ENCODE measurements at places on chromosomes 5 and 9.
A peak's percentile ranks its signal among the peaks of the same experiment; 100 is the strongest.

GRCh38 chr9:96117398-96118080 is 184.4 kb downstream of the HSD17B3 start:
- peak; percentile 21 for DNase-seq

GRCh38 chr5:41127967-41128690 is 57.0 kb upstream of the MROH2B start:
- peak; percentile 6 for DNase-seq

DNA sequence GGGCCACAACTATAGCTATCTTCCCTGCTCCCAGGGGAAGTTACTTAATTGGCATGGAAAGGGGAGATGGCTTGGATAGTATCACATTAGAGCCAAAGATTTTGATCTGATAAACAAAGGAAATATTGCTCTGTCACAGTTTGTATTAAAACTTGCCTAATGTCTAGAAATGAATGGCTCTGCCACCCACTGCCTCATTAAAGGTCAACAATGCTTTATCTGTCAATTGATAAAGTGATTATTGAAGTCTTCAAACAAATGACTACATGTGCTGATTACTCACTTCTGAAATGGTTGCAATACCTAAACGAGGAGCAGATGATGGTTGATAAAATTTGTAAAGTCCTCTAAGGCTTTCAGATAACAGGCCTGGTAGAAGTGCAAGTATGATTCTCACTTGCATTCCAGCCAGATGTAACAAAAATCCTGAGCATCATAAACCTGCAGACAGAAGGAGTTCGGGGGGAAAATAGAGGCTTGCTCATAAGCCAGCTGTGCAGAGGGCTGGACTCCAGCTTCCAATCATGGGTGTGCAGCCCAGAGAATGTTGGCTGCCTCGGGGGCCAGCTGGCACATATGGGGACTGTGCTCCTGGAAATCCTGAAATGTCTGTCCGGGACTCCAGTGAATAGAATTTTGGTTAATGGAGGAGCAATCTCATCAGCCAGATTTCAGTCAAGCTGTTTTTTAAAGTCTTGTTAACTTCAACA is 200.5 kb upstream of the SLC27A6 start:
- DNase-seq: no peak

DNA sequence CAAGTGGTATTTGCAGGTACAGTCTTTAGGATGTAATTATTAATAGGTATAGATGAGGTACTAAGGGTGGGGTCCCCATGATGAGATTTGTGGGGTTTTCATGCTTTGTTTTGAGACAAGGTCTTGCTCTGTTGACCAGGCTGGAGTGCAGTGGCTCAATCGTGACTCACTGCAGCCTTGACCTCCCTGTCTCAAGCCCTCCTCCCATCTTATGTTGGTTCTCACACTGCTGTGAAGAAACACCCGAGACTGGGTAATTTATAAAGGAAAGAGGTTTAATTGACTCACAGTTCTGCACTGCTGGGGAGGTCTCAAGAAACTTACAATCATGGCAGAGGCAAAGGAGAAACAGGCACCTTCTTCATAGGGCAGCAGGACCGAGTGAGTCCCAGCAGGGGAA is 217.5 kb downstream of the CDK5RAP2 start:
- no peak for DNase-seq

GRCh38 chr5:127302509-127302908 is 11.9 kb downstream of the MEGF10 start:
- DNase-seq: no peak

DNA sequence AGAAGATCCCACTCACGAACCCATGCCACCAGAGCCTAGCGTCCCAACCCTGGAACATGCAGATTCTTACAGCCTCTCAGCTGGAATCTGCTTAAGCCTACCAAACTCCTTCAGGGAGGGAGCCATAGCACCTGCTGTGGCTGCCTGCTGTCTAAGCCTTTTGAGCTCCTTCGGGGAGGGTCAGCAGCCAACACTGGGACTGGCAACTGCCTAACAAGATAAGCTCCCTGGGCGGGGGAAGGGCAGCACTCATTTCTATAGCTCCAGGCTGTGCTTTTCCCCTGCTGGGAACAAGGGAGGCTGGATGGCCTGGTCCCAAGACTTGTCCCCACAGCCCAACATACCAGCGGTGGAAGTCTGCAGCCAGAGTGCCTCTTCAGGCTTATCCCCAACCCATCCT is 199.1 kb upstream of the OR13F1 start:
- no peak for DNase-seq

- peak; percentile 32 for DNase-seq
Measured at GRCh38 chr9:75869236-75869635, 21.2 kb upstream of the PCSK5 start.

- DNase-seq: no peak
Measured at GRCh38 chr9:137429974-137430722, 7.0 kb downstream of the NOXA1 start.

- DNase-seq: no peak
Measured at GRCh38 chr5:21810737-21811316, 1042.3 kb downstream of the CDH12 start.

DNA sequence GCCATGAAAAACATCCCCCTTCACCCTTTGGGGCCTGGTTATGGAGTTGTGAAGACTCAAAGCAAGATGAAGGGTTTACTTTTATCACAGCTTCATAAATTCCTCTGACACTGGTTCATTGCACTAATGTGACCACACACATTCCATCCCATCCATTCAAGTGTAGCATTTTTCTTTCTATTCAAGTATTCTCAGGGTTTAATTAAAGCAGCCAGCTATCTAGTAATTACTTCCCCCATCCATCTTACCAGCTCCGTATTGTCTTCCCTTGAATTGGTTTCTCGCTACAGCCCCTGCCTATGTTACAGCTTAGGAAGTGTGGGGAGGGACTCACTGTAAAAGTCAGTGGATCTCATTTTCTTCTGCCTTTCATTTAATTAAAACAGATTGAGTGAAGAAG is 387.0 kb upstream of the RFX3 start:
- no peak for DNase-seq

DNA sequence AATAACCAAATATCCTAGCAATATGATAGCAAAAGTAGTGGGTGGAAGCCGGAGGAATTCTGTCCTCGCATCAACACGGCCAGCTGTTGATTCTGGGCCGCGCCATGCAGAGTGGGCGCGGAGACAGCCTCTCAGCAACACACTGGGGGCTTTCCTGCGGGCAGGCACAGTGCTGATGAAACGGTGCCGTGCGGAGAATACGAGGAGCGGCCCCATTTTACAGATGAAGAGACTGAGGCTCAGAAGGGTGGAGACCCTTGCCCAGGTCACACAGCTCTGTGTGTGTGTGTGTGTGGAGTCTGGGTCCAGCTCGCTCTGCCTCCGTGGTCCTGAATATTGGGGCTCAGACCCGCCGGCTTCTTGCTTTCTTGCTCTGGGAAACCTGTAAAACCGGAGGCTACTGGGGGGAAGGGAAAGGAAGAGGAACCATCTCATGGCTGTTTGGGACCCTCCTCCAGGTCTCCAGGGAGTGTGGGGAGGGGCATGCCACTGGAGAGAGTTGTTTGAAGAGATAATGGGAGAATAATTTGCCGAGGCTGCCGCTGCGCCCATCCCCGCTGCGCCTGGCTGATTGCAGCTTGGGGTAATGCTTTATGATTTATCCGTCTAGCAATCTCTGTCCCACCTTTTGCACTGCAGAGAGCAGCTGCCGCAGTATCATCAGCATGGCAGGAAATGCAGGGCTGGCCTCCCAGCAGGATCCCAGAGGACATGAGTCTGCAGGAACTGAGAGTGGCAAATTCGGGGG is 36.6 kb downstream of the NCS1 start:
- DNase-seq: no peak

GRCh38 chr5:65823845-65824445 is 101.9 kb downstream of the NLN start:
- peak; percentile 73 for DNase-seq

DNA sequence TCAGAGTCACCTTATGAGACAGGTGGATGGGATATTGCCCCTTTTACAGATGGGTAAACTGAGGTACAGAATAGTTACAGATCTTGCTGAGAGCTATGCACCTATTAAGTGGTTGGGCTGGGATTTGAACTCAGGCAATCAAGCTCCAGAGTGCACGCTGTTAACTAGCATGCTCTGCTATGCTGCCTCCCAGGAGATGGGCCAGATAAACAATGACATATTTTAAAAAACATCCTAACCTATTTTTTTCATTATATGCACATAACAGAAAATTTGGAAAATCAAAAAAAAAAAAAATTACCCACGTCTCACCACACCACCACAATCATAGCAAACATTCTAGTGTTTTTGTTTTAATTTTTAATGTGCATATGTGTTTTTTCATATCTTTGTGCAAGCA is 123.4 kb upstream of the STC2 start:
- no peak for DNase-seq

DNA sequence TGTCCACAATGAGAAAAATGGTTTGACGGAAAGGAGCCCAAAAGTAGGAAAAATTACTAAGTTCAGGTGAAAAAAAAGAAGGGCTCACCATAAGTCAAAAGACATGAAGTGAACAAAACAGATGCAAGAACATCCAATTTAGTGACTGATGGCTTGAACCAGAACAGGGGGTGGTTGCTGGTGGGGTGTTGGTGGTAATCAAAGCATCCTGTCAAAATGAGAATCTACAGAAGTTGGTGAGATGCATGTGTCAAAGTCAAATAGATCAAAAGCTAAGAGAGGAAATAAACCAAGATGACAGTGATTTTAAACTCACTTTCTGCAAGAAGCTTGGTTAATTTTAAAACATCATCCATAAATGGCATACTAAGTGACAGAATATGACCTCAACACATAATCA is 117.4 kb downstream of the MLLT3 start:
- DNase-seq: no peak

DNA sequence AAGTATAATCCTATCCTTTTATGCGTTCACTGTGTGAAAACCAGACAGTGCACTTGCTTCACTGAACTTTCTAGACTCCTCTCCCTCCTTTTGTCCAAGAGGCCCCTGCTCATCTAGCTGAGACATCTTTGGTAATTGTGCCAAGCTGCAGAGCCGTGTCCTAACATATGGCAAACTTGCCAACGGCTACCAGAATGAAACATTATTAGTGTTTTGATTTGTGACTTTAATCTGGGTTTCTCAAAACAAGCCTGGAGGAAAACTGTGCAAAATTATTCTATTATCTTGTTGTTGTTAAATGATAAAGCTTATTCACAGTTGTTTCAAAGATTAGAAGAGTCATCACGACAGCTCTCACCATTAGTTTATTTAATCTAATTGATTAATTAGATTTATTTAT is 79.0 kb upstream of the RETREG1 start:
- DNase-seq: no peak

GRCh38 chr5:164581889-164582288 is 1076.5 kb downstream of the MAT2B start:
- no peak for DNase-seq

GRCh38 chr5:9543311-9543920 is 2.5 kb downstream of the SEMA5A start:
- DNase-seq: no peak

DNA sequence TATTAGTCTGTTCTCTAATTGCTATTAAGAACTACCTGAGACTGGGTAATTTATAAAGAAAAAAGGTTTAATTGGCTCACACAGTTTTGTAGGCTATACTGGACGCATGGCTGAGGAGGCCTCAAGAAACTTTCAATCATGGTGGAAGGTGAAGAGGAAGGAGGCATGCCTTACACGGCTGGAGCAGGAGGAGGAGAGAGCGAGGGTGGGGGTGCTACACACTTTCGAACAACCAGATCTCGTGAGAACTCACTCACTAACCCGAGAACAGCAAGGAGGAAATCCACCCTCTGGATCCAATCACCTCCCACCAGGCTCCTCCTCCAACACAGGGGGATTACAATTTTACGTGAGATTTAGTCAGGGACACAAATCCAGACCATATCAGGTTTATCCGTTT is 90.0 kb downstream of the RMI1 start:
- DNase-seq: no peak

DNA sequence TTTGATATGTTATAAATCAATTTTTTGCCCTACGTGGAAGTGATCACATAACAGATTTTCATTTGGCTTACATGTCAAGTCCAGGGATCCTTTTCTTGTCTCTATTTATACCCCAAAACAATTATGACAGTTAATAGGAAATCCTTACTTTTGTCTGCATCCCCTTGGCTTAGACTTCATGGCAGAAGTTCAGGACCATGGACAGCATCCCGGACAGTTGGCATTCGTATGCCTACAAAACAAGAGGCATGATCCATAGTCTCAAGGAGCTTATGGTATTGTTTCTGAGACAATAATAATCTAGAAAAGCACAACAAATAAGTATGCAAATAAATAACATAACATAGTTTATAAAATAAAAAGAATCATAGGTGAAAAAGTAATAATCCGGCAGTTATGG is 214.3 kb upstream of the GRIA1 start:
- peak; percentile 31 for DNase-seq

- no peak for DNase-seq
Measured at GRCh38 chr5:43371821-43372220, 40.4 kb downstream of the CCL28 start.

GRCh38 chr5:129459450-129459776 is 685 bp upstream of the ADAMTS19 start:
- DNase-seq: no peak

DNA sequence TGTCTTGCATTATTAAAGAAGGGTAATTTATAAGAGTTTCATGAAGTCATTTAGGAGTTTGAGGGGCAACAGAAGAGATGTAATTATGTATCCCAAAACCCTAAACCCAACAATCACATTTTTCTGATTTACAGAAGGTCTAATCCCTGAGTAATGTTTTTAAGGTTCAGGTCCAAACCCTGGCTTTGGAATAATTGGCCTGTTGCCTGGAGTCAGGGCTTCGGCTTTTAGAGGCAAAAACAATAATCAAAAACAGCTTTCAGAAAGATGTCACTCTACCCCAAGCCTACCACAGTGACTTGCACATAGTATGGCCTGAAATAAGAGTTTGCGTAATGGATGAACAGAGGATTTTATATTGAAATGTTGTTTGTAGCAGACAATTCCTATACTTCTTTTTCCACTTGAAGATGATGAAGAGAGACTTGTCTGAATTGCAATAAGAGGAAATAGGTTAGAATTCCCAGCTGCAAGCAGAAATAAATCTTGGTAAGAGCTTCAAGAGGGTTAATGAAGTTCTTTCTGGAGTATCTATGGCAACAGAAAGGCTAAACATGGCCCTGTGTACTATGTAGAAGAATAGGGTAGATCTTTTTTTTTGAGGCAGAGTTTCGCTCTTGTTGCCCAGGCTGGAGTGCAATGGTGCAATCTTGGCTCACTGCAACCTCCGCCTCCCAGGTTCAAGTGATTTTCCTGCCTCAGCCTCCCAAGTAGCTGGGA is 152.0 kb downstream of the GPBP1 start:
- DNase-seq: no peak

GRCh38 chr5:126079266-126079665 is 343.9 kb upstream of the GRAMD2B start:
- DNase-seq: no peak

GRCh38 chr5:169125571-169125970 is 175.4 kb downstream of the SLIT3 start:
- DNase-seq: no peak

Data from small intestine (tissue), 16 donors.